ENCODE measurements at places on chromosomes 5 and 9. TPM values are rescaled to one million over a fixed set of nuclear protein-coding genes. Genes with fewer than 3 reads are reported as not detected.

FAM13B gene
- 56.4 TPM for total RNA-seq

GRCh38 chr9:116643691-116644090 is 43.4 kb upstream of the TRIM32 start:
- no peak overlapping the region for H3K4me3 ChIP-seq
- peaks cover 8% of the 10 kb centered on the region for H3K27me3 ChIP-seq
- peaks cover 12% of the 10 kb centered on the region for H3K4me1 ChIP-seq
- H3K36me3 ChIP-seq = no peaks in the 10 kb centered on the region
- no peak overlapping the region for H3K27ac ChIP-seq
- DNase-seq = no peak

DNA sequence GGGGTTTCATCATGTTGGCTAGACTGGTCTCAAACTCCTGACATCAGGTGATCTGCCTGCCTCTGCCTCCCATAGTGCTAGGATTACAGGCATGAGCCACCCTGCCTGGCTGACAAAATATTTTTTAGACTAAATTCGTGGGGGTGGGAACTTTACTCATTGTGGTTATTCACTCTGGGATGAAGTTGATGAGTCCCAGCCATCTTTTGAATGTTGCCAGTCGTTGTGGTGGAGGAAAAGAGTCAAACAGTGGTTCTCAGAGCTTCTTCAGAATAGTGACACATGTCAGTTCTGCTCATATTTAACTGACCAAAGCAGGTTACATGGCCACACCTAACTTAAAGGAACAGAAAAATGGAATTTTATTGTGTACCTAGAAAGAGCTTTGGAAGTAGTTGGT is 6.9 kb downstream of the SREK1 start:
- H3K27me3 ChIP-seq = no peaks in the 10 kb centered on the region
- H3K36me3 ChIP-seq = peaks cover 19% of the 10 kb centered on the region
- H3K4me3 ChIP-seq = no peak overlapping the region
- no peak for DNase-seq

CCIN gene
- total RNA-seq = 0.40 TPM

DNA sequence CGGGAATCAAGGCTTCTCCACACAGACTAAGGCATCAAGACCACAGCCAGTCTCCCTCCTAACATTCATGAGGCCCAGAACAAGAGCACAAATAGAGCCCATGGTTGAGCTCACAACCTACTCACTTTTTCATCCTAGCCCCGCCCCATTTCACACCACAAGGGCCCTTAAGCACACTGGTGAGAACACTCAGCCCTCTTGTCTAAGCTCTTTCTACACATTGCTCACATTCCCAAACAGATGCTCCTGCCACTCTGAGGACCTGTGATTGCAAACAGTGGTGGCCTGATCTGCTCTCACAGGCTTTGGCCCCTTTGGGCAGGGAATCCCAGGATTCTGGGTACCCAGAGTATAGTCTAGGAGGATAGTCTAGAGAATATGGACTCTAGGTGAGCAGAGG is 54.0 kb downstream of the FEM1C start:
- H3K4me3 ChIP-seq = no peak overlapping the region
- H3K27me3 ChIP-seq = peaks cover 9% of the 10 kb centered on the region
- H3K27ac ChIP-seq = peak overlapping the region; percentile 36
- H3K36me3 ChIP-seq = no peaks in the 10 kb centered on the region
- no peak for DNase-seq

NPM1 gene
- total RNA-seq = 1,837 TPM

CCDC112 gene
- total RNA-seq = 9.1 TPM

DNA sequence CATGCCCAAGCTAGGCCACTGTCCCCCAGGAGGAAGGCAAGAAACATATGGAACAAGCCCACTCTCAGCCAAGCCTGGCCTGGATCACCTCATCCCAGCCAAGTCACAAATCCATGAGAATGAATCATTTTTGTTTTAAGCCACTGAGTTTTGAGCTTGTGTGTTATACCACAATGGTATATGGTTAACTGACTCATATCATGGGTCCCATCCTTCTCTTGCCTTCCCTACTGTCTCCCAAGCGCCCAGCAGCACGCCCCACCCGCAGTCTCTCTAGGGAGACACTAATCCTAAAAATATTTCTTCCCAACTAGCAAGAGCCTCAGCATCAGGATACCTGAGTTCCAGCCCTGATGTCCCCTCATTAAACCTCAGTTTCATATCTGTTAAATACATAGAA is 248.1 kb downstream of the CDK5RAP2 start:
- H3K4me3 ChIP-seq = no peak overlapping the region
- H3K4me1 ChIP-seq = no peaks in the 10 kb centered on the region
- no peaks in the 10 kb centered on the region for H3K36me3 ChIP-seq
- H3K27ac ChIP-seq = no peak overlapping the region
- H3K27me3 ChIP-seq = peaks cover 39% of the 10 kb centered on the region

LTC4S gene
- total RNA-seq = 5.0 TPM

UBAC1 gene
- 33.8 TPM for total RNA-seq

DNA sequence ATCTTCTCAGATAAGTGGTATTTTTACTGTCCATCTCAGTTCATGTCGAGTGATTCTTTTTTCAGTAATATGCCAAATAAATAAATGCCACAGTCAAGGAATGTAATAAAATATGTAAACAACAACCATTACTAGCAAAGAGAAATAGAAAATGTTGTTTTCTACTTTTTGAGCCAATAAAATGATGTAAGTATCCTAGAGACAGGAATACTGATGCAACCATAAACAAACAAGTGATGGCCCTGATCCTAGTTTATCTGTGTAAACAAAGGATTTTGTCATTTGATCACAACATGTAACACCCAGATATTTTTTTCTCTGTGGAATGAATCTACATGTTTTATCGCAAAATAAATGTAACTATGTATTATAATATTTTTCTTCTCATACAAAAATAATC is 1852.8 kb downstream of the EFNA5 start:
- DNase-seq = no peak
- H3K27ac ChIP-seq = no peak overlapping the region
- H3K27me3 ChIP-seq = no peaks in the 10 kb centered on the region
- H3K36me3 ChIP-seq = no peaks in the 10 kb centered on the region
- no peaks in the 10 kb centered on the region for H3K4me1 ChIP-seq

DNA sequence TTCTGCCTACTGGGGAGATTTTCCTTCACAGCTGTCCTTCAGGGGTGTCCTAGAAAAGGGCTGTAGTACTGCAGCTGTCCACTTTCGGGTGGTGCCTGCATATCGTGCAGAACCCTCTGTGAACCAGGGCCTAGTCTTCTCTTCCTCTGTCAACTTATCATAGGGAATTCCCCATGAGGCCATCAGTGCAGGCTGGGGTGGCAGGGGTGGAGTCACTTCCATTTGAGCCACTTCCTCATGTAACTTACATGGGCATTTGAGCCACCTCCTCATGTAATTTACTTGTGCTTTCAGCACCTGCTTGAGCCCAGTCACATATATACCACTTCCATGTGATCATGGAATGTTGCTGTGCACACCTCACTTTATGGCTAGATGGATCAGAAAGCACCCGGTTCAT is 742.0 kb upstream of the RGMB start:
- H3K4me1 ChIP-seq = no peaks in the 10 kb centered on the region
- H3K27ac ChIP-seq = no peak overlapping the region
- H3K36me3 ChIP-seq = no peaks in the 10 kb centered on the region
- H3K27me3 ChIP-seq = no peaks in the 10 kb centered on the region
- no peak for DNase-seq

Measured in mesothelial cell of epicardium (in vitro differentiated cells).